Lower leg skin (tissue), 4 donors: ENCODE measurements at places on chromosomes 1 and 21. TPM values are rescaled to one million over a fixed set of nuclear protein-coding genes. Genes with fewer than 3 reads are reported as not detected.
A peak's percentile ranks its signal among the peaks of the same experiment; 100 is the strongest.

- no peak for DNase-seq
Observed at GRCh38 chr1:237103021-237103420, 61.0 kb downstream of the RYR2 start.

DNA sequence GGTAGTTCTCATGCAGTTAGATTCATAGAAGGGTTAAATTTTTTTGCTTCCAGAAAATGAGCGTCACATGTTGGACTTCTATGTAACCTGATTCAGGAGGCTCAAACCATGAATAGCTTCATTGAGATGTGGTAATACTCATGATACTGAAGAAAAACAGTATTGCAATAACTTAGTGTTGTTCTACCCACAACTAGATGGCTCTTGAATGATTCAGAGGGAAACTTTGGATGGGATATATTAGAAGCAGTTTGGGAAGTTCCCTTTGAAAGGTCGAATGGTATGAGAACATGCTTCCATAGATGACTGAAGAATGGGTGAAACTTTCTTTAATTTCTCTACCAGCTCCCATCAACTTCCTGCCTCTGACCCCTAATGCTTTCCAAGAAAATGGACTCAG is 211.7 kb upstream of the PTGFR start:
- DNase-seq: no peak

Gene FAM72A
- 1.8 TPM for total RNA-seq

DNA sequence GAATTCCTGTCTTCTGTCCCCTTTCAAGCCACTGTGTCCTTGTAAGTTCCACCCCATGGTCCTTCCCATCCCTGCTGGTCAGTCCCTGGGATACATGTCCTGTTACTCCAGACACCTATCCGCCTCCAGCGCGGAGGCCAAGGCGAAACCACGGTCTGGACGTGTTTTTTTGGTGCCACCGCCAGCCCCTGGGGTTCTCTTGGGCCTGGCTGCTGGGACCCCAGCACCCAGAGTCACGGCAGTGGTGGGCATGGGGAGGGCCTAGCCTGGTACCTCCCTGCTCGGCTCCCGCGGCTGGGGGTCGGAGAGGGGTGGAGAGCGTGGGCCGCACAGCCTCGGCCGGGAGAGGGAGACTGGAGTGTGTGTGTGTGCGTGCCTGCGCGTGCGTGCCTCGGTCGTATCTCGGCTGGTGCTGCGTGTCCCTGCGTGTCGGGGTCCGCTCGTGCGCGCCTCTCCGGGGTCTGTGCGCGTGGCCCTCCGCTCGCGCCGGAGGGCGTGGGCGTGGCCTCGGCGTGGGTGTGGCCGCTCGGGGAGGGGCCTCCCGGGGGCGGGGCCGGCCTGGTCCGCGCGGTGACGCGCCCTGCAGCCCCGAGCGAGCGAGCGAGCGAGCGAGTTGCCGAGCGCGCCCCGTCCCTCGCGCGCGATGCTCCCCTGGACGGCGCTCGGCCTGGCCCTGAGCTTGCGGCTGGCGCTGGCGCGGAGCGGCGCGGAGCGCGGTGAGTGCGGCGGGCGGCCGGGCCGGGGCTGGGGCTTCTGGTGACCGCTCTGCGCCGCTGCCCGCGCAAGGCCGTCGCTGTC is at the start of gene VWA1:
TSS of gene VWA1 (plus strand) at position 585 of the 798 bp plus-strand sequence. CDS start at position 644, 59 bp downstream.
- DNase-seq: no peak

DNA sequence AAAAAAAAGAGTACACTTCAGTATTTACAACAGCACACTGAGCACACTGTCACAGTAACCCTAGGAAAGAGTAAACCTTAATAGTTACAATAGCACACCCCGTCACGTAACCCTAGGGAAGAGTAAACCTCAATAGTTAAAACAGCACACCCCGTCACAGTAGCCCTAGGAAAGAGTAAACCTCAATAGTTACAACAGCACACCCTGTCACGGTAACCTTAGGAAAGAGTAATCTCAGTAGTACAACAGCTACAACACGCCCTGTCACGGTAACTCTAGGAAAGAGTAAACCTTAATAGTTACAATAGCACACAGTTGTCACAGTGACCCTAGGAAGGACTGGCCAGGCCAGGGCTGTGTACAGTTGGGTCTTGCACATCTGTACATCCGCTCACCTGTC is 3.0 kb downstream of the CDK11A start:
- no peak for DNase-seq

Gene CCDC185
- not detected for total RNA-seq

DNA sequence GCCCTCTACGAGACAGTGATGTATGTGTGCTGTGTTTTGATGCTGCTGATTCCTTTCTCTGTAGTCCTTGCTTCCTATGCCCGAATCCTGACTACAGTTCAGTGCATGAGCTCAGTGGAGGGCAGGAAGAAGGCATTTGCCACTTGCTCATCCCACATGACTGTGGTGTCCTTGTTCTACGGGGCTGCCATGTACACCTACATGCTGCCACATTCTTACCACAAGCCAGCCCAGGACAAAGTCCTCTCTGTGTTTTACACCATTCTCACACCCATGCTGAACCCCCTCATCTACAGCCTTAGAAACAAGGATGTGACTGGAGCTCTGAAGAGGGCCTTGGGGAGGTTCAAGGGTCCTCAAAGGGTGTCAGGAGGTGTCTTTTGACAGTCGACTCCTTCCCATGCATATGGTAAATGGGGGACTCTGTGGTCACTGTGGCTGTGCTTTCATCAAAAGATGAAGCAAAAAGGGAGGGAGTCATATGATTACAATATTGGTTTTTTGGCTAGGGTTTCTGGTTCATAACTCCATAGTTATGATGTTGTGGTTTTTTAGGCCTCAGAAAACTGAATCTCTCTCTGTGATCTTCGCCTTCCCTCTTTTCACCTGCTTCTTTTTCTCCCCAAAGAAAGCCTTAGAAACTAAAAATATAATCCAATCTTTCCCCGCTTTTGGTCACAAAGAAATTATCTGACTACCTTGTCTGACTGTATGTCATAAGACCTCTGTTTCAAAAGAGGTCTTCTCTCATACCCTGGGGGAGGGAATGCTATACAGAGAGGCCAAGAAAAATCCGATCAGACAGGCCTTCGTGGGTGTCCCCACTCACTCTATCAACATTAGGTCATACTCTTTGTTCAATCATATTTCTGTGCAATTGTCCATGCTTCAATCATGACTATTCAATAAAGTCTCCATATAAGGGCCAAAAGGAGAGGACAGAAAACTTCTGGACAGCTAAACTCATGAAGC is 4.2 kb downstream of the OR2T1 start:
- no peak for DNase-seq

GRCh38 chr1:10569531-10569930 is 94.8 kb downstream of the PEX14 start:
- DNase-seq: no peak

Gene SLC5A3
- total RNA-seq: 29.7 TPM

Gene SLC45A1
- 3.4 TPM for total RNA-seq

Gene AGMAT
- 0.54 TPM for total RNA-seq

DNA sequence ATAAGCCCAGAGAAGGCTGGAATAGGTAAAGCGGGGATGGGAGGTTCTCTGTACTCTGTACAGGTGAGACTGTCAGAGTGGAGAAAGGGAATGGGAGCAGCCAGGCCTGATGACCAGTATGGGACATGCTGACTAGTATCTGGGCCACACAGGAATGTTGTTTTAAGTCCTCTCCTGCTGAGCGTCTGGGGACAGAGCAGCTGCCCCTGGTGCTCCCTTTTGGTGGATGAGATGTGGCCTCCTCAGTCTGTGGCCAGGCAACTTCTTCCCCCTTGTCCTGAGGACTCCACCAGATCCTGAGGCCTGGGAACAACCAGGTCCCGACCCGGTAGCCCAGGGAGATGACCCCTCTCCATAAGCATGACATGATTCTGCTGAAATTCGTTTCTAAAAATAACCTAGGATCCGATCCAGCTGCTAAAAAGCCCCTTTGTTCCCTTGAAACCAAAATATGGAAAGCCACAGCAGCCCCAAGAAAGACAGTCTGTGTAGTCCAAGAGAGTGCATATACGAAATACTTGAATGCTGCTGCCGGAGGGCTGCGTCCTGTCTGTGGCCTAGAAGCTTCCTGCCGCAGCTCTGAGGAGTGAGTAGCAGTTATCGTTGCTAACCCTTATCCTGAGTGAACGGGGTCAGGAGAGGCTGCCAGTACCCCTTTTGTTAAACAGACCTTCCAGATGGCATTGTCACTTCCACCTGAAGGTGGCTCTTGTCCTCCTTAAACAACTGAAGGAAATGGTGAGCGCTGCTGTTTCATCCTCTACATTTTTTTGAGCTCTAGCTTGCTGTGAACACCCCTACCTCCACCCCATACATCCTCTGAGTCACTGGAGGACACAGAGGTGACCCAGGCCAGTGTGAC is 47.1 kb downstream of the ATP2B4 start:
- DNase-seq: peak; percentile 41

Gene GIPC2
- total RNA-seq: 3.0 TPM
